ENCODE measurements at places on chromosomes 3 and 15. TPM values are rescaled to one million over a fixed set of nuclear protein-coding genes. Genes with fewer than 3 reads are reported as not detected.

The LIPH gene
- 0.47 TPM for total RNA-seq

The LTK gene
- not detected for total RNA-seq

The ZMYND10 gene
- total RNA-seq: 0.31 TPM

The SCN11A gene
- total RNA-seq: 0.07 TPM

GRCh38 chr3:195208183-195208582 lies 62.8 kb downstream of the XXYLT1 start:
- H3K36me3 ChIP-seq: no peaks in the 10 kb centered on the region
- no peak overlapping the region for H3K4me3 ChIP-seq

DNA sequence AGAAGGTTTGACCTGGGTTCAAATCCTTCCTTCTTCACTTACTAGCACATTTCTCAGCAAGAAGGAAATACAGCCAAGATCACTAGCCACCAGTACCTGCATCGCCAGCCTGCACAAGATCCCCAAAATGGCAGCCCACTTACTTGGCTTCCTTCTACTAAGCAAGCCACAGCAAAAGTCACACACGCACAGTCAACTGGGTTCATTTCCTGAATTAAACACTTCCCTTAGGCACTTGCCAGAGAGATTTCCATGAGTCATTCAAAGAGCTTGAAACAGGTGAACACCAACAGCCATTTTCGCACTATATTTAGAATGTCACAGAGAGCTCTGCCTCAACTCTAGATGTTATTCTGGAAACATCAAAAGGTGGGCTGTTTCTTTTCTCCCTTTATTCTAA lies 42.6 kb downstream of the MGLL start:
- H3K27ac ChIP-seq: no peak overlapping the region
- no peak for DNase-seq
- peaks cover 55% of the 10 kb centered on the region for H3K4me1 ChIP-seq
- H3K27me3 ChIP-seq: no peaks in the 10 kb centered on the region
- no peak overlapping the region for H3K4me3 ChIP-seq

DNA sequence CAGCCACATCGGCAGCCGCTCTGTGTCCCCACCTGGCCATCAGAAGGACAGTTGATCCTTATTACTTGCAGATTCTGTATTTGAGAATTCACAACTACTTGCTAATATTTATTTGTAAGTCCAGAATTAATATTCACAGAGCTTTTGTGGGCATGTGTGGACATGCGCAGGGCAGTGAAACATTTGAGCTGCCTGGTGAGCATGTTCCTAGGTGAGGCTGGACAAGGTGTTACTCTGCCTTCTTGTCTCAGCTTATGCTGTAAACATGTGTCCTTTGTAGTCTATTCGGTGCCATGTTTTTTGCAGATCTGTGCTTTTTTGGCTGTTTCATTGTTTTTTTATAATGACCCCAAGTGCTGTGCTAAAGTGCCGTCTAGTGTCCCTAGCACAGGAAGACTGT lies 15.6 kb downstream of the FAH start:
- no peak for DNase-seq
- no peaks in the 10 kb centered on the region for H3K27me3 ChIP-seq
- H3K4me3 ChIP-seq: no peak overlapping the region
- H3K4me1 ChIP-seq: no peaks in the 10 kb centered on the region

DNA sequence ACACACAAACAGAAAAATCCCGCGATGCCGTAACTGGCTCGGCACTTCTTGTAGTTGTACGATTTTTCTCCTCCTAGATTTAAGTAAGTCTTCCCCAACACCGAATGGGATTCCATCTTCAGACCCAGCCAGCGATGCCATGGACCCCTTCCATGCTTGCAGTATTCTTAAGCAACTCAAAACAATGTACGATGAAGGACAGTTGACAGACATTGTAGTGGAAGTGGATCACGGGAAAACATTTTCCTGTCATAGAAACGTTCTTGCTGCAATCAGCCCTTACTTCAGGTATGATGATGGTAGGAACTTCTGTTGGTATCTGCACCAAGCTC lies 763 bp downstream of the KBTBD8 start:
- H3K27ac ChIP-seq: peak overlapping the region; percentile 82
- DNase-seq: no peak
- H3K27me3 ChIP-seq: no peaks in the 10 kb centered on the region

DNA sequence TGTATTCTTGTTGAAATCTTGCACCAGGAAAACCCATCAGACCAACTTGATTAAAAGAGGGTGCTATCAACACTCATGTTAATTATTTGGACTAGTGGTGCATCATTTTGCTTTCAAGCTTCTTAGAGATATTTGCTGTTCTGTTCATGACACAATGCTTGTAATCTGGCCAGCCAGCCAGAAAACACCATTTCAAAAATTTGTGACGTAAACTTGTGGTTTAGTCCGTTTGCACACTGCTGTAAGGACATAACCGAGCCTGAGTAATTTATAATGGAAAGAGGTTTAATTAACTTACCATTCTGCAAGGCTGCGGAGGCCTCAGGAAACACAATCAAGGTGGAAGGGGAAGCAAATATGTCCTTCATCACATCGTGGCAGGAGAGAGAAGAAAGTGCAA lies 374.3 kb upstream of the TGFBR2 start:
- H3K27ac ChIP-seq: peak overlapping the region; percentile 58
- no peak overlapping the region for H3K4me3 ChIP-seq
- no peaks in the 10 kb centered on the region for H3K4me1 ChIP-seq
- H3K27me3 ChIP-seq: no peaks in the 10 kb centered on the region

- H3K27me3 ChIP-seq: peaks cover 16% of the 10 kb centered on the region
- peaks cover 44% of the 10 kb centered on the region for H3K4me1 ChIP-seq
- H3K4me3 ChIP-seq: no peak overlapping the region
Measured at GRCh38 chr3:46878781-46879436, 1.4 kb downstream of the PTH1R start.

GRCh38 chr15:99155961-99156443 lies 51.1 kb downstream of the SYNM start:
- H3K4me1 ChIP-seq: no peaks in the 10 kb centered on the region
- H3K27ac ChIP-seq: no peak overlapping the region
- DNase-seq: no peak
- H3K4me3 ChIP-seq: no peak overlapping the region

- no peaks in the 10 kb centered on the region for H3K4me1 ChIP-seq
- H3K27ac ChIP-seq: no peak overlapping the region
- no peaks in the 10 kb centered on the region for H3K36me3 ChIP-seq
- H3K27me3 ChIP-seq: no peaks in the 10 kb centered on the region
- no peak for DNase-seq
- no peak overlapping the region for H3K4me3 ChIP-seq
Measured at GRCh38 chr15:26729581-26729980, 43.3 kb downstream of the GABRB3 start.

GRCh38 chr3:107710851-107711250 lies 188.1 kb downstream of the BBX start:
- H3K4me1 ChIP-seq: peaks cover 9% of the 10 kb centered on the region
- no peaks in the 10 kb centered on the region for H3K36me3 ChIP-seq
- H3K4me3 ChIP-seq: no peak overlapping the region
- no peak overlapping the region for H3K27ac ChIP-seq
- peak; percentile 65 for DNase-seq
- no peaks in the 10 kb centered on the region for H3K27me3 ChIP-seq
